IMR-90 (cell line): ENCODE measurements at places on chromosomes 12 and 14.

DNA sequence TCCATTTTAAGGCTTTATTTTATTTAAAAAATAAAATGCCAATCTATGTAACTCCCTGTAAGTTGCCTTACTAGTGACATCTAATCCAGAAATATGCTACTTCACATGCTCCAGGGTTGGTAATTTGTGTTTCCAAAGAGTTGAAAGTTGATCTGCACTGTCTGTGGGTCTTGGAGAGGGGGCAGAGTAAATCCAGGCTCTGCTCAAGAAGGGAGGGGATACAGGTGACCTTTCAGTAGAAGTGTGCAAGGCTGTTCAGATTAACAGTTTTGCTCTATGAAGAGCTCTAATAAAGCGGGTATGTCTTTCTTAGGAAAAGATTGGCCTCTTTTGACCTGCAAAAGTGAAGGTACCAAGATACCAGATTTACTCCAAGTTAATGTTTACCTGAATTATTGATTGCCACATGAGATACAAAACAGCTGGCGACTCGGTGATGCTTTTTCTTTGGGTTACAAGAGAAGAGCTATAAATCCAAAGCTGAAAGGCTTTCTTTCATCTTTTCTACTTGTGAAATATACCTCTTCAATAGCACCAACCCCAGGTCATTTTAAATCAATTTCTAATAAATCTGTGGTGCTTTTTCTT lies 75.6 kb upstream of the FLRT2 start:
- no peak for DNase-seq

- DNase-seq = no peak
These were observed 28.6 kb downstream of the SOAT2 start for GRCh38 chr12:53131844-53132243.

DNA sequence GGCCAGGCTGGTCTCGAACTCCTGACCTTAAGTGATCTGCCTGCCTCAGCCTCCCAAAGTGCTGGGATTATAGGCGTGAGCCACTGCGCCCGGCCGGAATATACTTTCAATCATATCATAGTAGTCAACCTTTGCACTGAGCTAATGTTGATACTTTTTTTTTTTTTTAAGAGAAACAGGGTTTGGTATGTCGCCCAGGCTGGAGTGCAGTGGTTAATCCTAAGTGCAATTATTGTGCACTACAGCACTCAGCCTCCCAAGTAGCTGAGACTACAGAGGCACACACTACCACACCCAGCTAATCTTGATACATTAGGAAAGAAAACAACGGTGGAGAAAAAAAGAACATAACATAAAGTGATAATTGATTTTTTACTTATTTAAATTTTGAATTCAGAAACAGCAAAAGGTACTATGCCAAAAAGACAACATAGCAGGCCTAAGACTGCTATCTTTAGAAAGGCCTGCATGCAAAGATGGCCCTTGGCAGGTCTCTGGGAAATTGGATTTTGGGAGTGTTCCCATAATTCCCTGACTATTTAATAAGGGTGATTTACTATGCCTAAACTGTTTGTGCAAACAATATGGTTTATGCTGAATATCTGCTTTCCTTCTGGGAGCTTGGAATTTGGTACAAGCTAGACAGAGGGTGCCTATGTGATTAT lies 15.5 kb downstream of the BTBD7 start:
- no peak for DNase-seq

DNA sequence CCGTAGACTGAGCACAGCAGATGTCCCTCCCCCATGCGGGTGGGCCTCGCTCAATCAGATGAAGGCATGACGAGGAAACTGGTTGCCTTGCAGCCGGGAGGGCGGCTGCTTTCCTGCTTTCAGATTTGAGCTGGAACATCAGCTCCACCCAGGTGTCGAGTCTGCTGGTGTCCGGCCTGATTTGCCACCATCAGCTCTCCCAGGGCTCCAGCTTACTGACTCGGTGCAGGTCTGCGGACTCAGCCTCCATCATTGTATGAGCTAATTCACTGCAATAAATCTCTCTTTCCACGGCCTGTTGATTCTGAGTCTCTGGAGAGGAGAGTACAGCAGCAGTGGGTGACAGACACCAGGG lies 156.2 kb downstream of the KIF26A start:
- DNase-seq = no peak

GRCh38 chr12:97567619-97568110 lies 105.1 kb downstream of the RMST start:
- no peak for DNase-seq

GRCh38 chr14:48568252-48568651 lies 892.8 kb upstream of the MDGA2 start:
- DNase-seq = no peak

GRCh38 chr12:17342381-17342961 lies 736.5 kb upstream of the LMO3 start:
- no peak for DNase-seq
